ENCODE measurements at places on chromosomes 16 and 17.

DNA sequence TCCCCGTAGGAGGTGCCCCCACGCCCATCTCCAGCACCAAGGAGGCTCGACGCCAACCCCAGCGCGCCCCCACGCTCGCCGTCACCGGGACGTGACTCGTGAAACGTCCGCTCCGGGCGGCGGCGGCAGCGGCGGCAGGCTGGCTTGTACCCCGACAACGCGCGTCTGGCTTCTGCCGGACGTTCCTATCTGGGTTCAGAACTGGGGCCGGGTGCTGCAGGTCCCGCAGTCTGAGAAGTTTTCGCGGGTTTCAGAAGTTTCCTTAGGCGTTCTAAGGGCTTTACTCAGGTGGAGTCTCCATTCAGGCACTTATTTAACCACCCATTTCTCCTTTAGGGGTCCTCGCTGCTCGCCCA is 672 bp upstream of the ALKBH5 start:
- peak; percentile 74 for DNase-seq
- peak overlapping the region; percentile 88 for H3K27ac ChIP-seq
- H3K4me1 ChIP-seq = peaks cover 47% of the 10 kb centered on the region
- H3K4me3 ChIP-seq = peak overlapping the region; percentile 81
- H3K36me3 ChIP-seq = peaks cover under 1% of the 10 kb centered on the region

GRCh38 chr16:22323173-22323958 is 26.2 kb downstream of the POLR3E start:
- no peak overlapping the region for H3K4me3 ChIP-seq
- peaks cover 86% of the 10 kb centered on the region for H3K36me3 ChIP-seq
- H3K27ac ChIP-seq = no peak overlapping the region
- no peak for DNase-seq
- H3K4me1 ChIP-seq = no peaks in the 10 kb centered on the region

GRCh38 chr16:721765-722540 is 1.0 kb downstream of the ANTKMT start:
- H3K27me3 ChIP-seq = no peaks in the 10 kb centered on the region
- H3K27ac ChIP-seq = peak overlapping the region; percentile 69
- peak overlapping the region; percentile 36 for H3K4me3 ChIP-seq
- H3K4me1 ChIP-seq = peaks cover 58% of the 10 kb centered on the region
- DNase-seq = no peak
- H3K36me3 ChIP-seq = no peaks in the 10 kb centered on the region

DNA sequence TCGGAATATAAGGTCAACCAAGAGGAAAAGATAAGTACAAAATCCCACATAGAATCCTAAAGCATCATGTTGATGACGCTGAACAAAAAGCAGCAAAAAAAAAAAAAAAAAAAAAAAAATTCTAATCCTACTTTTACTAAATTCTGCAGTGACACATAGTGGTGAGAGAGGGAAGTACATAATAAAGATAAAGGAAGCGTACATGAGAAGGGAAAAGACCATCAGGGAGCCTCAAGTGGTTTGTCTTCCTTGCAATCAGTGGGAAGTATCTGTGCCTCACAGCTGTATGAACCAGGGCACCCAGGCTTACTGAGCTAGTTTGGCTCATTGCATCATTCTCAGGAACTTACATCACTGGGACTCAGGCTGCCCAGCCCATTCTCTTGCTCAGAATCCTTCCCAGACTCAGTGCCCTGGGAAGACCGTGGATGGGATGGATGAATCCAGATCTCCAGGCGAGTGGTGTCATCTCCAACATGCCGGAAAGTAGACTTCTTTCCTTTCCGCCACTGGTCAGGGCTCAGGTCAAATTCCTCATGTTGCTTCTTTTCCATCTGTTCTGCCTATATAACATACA is 21.2 kb downstream of the SMG6 start:
- peaks cover 64% of the 10 kb centered on the region for H3K36me3 ChIP-seq
- H3K4me3 ChIP-seq = no peak overlapping the region
- H3K4me1 ChIP-seq = peaks cover 12% of the 10 kb centered on the region
- H3K27ac ChIP-seq = no peak overlapping the region
- no peak for DNase-seq

DNA sequence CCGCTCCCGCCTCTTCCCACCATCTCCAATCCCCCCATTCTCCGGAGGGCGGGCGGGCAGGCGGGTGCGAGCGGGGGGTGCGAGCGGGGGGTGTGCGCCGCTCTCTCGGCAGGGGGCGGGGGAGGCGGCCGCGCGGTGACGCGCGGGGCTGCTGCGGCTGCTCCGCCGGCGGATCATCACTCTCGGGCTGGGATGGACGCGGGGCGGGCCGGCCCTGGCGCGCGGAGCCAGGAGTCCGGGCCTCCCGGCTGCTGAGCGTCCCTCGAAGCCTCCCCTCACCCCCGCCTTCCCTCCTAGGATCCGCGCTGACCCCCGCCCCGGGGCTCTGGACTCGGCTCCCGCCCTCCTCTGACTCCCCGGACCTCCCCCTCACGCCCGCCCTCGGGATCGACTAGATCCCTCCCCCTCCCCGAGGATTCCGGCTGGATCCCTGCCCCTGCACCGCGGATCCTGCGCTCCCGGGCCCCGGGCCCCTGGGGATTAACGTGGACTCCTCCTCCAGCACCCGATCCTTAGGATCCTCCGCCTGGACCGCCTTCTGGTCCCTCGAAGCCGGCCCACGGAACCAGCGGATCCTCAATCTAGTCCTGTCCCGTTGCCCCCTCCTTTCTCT is 946 bp upstream of the TMEM256 start:
- H3K4me3 ChIP-seq = peak overlapping the region; percentile 61
- peak; percentile 71 for DNase-seq
- H3K4me1 ChIP-seq = peaks cover 2% of the 10 kb centered on the region
- H3K27me3 ChIP-seq = no peaks in the 10 kb centered on the region

DNA sequence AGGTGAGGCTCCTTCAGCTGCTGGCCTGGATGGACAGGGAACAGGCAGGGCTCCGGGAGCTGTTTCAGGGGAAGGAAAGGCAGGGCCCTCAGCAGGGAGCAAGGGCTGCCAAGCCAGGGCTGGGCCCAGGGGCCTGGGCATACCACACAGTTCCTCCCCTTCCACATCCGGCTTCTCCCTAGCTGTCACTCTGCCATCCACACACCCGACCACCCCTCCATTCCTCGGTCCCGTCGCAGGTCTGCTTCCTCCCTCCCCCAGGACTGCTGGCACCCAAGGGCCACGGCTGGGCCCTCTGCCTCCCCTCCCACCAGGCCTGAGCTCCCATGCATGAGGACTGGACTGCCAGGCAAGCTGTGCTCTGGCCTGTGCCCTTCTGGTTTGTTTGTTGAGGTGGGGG is 24.0 kb downstream of the CDIP1 start:
- no peak overlapping the region for H3K4me3 ChIP-seq
- no peak for DNase-seq
- H3K4me1 ChIP-seq = peaks cover 76% of the 10 kb centered on the region
- peaks cover 17% of the 10 kb centered on the region for H3K36me3 ChIP-seq

Data from T-cell (primary cell).